ENCODE measurements at places on chromosomes 11 and 22. TPM values are rescaled to one million over a fixed set of nuclear protein-coding genes. Genes with fewer than 3 reads are reported as not detected.

Gene PPP6R3
- 122 TPM for total RNA-seq

- no peak for DNase-seq
Observed at GRCh38 chr11:76644591-76644990, 26.0 kb downstream of the LRRC32 start.

Gene MMP13
- total RNA-seq: not detected

- peak; percentile 60 for DNase-seq
Observed at GRCh38 chr22:41526830-41527799, 17.2 kb downstream of the POLR3H start.

DNA sequence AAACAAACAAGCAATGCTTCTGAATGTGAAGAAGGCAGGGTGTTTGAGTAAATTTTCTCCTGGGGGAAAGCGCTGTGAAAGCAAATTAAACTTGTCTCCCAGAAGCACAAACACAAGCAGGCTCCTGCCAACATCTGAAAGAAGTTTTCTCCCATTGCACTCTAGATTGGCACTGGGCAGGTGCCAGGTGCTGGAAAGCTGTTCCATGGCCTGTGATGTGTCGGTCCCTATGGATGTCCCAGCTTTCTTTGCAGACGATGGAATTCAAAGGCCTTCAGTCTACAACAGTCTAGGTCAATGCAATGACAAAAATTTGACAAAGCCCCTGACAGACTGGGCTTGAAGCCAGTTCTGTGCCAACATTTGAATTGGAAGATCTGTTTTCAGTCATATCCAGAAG, 246.1 kb upstream of the NARS2 start:
- no peak for DNase-seq

Gene GALNT18
- not detected for total RNA-seq

- DNase-seq: no peak
Observed at GRCh38 chr22:46984751-46985506, 222.5 kb downstream of the TBC1D22A start.

GRCh38 chr11:124672536-124673215, 863 bp downstream of the SIAE start:
- peak; percentile 11 for DNase-seq

DNA sequence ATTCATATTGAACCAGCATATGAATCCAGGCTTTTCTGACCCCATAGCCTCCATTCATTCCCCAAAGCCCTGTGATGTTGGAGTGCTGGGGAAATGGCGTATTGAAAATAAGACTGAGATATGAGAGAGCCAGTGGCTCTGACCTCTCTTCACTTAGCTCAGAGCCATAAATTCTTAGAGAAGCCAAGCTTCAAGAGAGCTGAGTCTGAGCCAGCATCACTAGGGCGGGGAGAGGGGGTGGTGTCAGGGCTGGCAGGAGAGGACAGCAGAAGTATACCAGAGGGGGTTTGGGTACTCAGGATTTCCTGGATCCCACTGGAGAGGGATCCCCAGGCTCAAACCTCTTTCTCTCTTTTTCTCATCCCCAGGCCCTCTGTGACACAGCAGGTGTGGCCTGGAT, 16.7 kb upstream of the MOGAT2 start:
- DNase-seq: no peak

GRCh38 chr11:35029979-35030682, 108.8 kb upstream of the CD44 start:
- no peak for DNase-seq

Gene ELMOD1
- total RNA-seq: not detected

DNA sequence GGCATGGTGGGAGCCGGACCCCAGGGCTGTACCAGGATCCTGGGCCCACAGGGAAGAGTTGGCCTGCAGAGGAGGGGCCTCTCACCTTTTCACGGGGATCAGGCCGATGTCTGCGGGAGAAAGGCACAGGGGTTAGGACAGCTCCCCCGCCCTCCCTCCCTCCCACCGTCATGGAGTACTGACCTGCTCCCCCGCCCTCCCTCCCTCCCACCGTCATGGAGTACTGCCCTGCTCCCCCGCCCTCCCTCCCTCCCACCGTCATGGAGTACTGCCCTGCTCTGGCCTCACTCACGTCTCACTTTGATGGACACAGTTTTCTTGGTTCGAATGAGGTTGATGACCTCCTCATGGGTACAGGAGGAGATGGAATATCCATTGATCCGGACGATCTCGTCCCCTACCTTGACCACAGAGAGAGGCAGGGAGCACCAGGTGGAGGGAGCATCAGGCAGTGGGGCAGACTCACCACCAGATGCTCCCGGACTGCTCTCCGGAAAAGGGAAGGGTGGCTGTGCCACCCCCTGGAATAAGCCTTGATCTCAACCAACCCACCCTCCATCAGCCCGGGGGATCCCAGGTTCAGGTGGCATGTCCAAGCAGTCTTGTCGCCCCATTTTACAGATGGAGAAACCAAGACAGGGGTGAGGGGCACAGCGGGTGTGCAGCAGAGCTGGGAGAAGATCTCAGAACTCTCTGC, 17.1 kb downstream of the USH1C start:
- no peak for DNase-seq

DNA sequence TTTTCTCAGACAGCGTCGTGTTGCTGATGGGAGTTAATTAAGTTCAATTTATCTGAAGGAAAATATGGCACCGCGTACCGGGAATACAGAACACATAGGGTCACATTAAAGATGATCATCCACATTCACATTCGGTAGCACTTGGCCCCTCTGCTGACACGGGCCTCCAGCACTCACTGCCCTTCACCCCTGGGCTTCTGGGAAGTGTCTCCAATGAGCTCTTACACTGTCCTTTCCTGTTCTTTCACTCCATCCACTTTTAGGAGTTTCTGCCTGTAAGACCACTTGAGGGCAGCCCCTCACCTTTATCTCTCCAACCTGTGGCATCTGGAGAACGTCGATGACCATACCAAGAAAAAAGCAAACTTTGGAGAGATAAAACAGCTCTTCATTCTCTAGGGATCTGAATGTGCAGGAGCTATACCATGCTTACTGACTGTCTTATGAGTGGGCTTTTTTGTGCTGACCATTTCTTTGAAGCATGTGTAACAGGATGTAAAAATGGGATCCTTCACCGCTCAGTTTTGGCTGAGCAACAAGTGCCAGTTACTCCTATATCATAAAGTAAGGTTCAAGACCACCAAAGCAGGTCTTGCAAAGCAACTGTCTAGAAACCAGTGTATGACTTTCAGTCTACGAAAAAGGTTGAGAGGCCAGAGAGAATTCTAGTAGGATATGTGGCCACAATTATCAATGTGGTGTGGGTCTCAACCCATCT, 1.1 kb upstream of the SERGEF start:
- DNase-seq: peak; percentile 8

DNA sequence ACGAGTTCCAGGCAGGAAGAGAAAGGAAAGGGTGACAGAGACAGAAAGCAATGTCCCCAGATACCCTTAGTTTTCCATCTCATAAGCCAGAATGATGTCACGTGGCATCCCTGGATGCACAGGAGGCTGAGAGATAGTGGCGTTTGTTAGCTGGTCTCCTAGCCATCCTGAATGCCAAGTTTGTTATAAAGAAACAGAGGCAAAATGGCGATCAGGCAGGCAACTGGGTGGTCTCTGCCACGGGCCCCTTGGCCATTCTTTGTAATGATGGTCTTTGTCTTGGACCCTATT, 5.3 kb downstream of the SMIM38 start:
- no peak for DNase-seq

- no peak for DNase-seq
Observed at GRCh38 chr11:122601141-122602125, 54.1 kb upstream of the UBASH3B start.

DNA sequence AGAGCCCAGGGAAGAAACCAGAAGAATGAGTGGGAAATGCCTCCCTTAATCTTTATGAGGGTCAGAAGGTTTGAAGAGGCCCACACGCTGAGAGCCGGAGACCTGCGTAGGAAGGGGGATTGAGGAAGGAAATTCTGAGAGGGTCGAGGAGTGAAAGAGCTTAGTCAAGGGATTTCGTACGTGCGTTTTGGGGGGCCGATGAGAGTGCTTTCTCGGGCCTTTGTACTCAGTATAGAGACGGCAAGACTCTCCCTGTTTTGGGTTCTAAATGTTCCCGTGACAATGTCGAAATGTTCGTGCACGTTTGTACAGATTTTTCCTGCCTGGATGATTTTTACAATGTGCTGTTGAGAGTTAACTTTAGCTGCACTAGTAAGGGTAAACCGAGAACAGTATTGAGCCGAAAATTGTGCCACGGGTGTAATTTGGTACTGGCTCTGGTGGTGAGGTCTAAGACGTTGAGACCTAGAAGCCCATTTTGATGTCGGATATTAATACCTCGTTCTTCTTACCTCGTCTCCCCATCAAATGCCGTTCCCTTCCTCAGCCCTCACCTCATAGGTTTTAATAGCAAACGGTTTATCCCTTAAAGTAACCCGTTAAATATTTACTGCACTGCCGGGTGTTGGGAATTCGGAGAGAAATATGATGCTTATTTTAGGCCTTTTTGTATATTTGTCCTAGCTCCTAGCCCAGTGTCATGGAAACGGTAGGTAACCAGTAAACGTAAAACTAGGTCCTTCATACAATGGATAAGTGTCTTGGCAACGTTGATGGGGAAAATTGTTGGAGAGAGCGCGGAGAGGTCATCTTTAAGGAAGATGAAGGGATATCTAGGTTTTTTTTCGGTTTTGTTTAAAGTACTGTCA, 734 bp downstream of the C11orf58 start:
- peak; percentile 22 for DNase-seq

GRCh38 chr11:68569357-68569756, 108.8 kb downstream of the PPP6R3 start:
- DNase-seq: no peak

Gene INSC
- not detected for total RNA-seq

GRCh38 chr11:27242591-27242990, 120.4 kb downstream of the CCDC34 start:
- DNase-seq: no peak

Gene OR56B4
- total RNA-seq: not detected

GRCh38 chr11:113240790-113241635, 73.4 kb upstream of the TTC12 start:
- DNase-seq: no peak

GRCh38 chr11:60834742-60835533, 7.0 kb upstream of the CCDC86 start:
- DNase-seq: no peak

Gene CSNK2A3
- total RNA-seq: 0.82 TPM

DNA sequence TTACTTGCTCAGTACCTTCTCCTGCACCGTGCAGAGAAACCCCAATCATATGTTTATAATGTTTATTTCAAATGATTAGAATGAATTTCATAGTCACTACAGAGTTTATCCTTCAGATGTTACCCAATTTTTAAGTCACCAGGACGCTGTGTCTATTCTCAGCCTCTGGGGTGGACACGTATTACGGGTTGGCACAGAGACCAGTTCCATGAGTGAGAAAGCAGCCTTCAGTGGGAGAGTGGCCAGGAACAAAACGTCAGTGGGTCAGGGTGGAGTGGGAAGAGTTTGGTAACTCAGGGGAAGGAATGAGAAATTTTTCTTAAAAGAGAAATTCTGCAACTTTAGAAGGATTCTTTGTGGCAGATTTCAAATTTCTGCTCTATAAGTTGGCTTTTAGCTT, 77.1 kb upstream of the MTMR2 start:
- no peak for DNase-seq

DNA sequence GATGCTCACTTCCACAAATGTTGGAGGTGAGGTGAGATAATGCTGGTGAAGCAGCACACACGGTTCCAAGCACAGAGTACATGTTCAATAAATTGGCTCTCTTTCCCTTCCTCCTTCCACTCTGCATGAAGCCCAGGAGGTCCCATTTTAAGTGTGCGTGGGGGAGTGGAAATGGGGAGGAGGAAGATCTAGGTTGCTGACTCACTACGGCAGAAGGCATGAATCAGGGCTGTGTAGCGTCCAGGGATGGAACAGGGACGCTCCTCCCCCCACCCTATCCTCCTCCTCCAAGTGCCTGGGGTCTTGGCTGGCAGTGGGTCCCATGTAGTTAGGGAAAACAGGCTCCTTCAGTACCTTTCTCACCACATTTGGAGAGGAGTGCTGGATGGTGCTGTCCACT, 44.2 kb downstream of the TRIM66 start:
- no peak for DNase-seq

DNA sequence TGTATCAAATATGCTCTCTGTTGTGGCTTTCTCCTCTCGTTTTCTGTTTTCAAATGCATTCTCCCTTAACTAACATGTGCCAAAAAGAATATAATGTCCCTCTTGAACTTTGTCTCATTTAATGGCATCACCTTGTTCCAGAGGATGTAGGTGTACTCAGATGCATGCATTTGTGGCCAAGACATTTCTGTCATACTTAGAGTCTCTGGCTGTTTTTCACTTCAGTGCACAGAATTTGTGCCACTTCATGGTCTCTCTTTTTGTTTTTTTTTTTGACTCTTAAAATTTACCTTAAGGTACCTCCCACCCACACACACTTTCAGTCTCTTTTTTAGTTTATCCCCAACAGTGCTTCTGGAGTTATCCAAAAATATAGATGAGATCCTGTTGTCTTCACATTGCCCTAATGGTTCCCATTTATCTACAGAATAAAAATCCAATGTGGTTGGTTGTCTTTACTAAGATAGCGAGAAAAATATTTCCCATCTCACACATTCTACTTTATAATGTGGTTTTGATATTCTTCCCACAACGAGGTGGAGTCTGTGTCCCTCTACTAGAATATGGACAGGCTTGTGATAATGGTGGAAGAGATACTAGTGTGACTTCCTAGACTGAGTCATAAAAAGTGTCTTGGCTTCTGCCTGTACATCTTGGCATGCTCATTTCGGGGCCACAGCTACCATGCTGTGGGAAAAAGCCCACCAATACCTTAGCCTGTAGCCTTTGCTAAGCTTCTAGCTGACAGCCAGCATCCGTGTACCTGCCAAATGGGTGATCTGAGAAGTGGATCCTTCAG, 125.8 kb downstream of the DDX10 start:
- no peak for DNase-seq

DNA sequence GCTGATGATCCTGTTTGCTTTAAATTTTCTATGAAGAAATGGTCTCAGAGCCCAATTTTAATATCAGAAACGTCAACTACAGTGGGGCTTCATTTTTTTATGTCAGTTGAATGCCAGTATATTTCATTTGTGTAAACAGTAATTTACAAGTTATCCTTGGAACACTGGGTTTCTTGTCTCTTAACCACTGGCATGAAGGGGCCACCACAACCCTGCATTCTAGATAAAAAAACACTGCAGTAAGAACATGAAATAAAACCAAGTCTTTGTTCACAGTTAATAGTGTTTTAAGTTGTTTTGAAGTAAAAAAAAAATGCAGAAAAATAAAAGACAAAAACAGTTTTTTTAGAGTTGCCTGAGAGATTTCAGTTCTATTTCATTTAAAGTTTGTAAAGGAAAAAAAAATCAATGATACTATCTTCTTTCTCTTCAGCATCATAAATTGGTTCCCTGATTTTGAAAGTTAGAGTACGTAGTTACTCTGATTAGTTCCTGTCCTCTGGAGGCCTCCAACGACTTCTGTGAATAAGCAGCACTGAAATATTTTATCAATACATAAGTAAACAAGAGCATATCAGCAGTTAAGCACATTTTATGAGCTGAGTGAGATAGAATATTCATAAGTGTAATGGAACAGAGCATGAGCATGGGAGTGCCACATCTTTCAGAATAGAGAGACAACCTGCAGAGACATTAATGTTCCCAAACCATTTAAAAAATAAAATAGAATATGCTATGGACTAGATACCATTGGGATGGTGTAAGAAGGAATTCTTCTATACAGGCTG, 7.8 kb upstream of the DDI1 start:
- DNase-seq: no peak

Gene ADM2
- total RNA-seq: 7.9 TPM

Data from OCI-LY7 (cell line).